Fibroblast of skin of abdomen (primary cell): ENCODE measurements at places on chromosomes 16 and 17.

GRCh38 chr16:12170103-12171040, 193.8 kb downstream of the SNX29 start:
- peak; percentile 67 for DNase-seq

DNA sequence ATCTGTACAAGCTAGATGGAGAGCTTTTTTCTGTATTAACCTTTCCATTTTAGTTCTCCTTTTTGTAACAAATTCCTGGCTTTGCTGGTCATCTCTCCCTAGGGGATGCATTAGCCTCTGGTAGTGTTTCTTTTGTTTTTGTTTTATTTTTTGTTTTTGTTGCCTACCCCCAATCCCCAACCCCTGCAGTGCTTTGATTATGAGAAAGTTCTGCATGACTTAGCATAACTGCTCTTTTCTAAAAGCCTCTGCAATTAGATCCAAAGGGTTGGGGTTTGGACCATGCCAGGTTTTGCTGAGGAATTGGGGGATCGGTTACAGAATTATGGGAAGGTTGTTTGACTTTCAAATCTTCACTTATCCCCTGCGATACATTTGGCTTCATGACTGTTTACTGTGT, 98.2 kb downstream of the ADAMTS18 start:
- no peak for DNase-seq

GRCh38 chr16:13077816-13078215, 176.4 kb downstream of the SHISA9 start:
- DNase-seq: no peak

DNA sequence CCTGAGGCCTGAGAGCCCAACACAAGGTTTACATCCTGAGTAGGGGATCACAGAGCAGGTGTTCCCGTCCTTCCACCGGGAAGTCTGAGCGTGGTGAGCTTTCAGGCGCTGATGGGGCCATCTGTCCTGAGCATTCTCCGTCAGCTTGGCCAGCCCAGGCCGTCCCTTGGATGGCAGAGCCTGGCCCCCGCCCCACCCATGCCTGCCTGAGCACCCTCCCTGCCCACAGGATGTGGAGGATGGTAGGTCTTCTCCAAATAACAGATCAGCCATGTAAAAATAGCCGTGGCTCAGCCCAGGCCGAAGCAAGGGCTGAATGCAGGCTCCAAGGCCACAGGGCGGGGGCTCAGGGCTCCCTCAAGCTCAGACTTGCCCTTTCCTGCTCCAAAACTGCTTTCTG, 20.2 kb downstream of the SPNS2 start:
- DNase-seq: no peak

- DNase-seq: peak; percentile 69
Measured at GRCh38 chr16:79607587-79607986, 7.0 kb upstream of the MAF start.

DNA sequence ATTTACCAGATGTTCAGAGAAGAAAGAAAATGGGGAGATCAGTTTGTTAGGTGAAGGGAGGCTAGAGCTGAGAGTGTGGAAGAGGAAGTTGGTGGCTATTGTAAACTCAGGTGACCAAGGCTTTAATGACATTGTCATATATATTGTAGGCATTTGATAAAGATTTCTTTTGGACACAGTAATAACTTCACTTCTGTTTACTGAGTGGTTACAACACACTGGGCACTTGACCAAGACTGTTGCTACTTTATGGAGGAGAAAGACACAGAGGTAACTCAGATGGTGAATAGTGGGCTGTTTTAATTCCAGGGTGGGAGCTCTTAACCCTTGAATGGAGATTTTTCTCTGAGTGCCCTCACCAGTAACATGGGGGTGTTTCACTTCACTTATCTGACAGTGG, 46.0 kb downstream of the TNRC6A start:
- DNase-seq: no peak

DNA sequence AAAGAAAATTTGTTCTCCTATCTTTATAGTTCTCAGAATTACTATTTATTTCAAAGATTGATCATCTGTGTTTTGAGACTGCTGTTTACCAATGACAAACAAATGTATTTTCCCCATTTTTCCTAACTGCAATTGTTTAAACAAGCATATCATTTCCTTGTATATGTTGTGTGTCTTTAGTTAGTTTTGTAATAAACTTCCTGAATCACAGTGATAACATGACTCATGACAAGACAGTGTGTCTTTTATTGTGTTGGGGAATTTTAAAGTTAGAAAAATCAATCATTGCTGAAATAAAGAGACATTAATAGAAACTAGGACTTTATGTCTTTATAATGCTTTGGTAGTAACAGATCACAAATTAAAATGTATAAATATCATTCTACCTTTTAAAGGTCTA, 348.5 kb downstream of the KCNJ2 start:
- DNase-seq: no peak

DNA sequence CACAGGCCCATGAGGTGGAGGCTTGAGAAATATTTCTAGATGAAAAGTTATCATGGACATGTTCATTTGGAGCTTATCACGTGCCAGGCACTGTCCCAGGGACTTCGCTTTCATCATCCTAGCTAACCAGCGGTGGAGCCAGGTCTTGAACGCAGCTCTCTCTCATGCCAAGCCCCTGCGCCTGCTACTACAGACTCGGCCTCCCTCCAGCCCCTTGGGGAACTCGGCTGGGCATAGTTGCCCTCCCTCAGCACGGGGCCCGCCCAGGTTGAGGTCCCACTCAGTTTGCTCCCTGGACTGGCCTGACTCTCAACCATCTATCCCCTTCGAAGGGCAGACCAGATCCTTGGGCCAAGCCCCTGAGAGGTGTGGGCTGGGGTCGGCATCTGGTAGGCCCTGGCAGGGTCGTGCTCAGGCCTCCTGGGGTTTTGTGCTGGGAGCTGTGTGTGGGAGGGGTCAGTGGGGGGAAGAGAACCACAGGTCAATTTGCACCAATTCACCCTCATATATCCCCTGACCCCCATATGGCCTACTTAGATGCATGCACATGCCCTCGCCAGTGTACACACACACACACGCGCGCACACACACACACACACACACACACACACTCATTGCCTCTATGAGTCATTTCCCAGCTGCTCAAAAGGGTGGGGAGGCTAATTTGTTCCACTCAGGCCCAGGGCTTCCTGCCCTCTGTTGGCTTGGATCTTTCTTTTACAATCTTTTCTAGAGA, 12.1 kb upstream of the SCN4A start:
- peak; percentile 90 for DNase-seq

- no peak for DNase-seq
Measured at GRCh38 chr16:80210787-80211186, 330.0 kb upstream of the DYNLRB2 start.

- DNase-seq: no peak
Measured at GRCh38 chr17:28818819-28819221, 23.8 kb downstream of the FAM222B start.

- DNase-seq: no peak
Measured at GRCh38 chr16:50960517-50961202, 190.4 kb downstream of the SALL1 start.

DNA sequence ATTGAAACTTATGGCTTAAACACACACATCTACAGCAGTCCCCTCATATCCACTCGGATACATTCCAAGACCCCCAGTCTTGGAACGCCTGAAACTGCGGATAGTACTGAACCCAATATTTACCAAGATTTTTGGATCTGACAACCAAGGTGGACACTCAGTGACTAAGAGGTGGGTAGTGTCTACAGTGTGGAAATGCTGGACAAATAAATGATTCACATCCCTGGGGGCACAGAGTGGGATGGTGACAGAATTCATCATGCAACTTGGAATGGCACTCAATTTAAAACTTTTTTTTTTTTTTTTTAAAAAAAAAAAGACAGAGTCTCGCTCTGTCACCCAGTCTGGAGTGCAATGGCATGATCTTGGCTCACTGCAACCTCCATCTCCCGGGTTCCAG, 54.2 kb upstream of the TRAP1 start:
- DNase-seq: no peak

GRCh38 chr16:90057738-90058173, 19.4 kb downstream of the PRDM7 start:
- peak; percentile 63 for DNase-seq

- no peak for DNase-seq
Measured at GRCh38 chr17:78736526-78737079, 45.5 kb downstream of the CYTH1 start.

DNA sequence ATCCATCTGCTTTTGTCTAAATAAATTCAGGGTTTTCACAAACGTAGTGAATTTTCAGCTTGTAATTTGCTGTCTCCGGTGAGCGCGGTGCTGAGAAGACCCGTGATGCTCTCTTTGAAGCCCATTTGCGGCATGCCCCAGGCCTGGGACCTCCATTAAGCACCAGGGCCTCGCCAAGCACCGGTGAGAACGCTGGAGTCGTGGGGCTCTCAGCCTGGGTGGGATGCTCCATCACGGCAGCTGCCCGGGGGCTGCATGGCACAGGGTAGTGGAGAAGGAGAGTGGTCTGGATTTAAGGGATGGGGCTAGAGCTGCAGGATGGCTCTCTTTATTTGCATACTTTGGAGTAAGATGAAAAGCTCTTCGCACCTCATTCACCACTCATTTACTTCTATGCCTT, 248.7 kb downstream of the ABCC12 start:
- no peak for DNase-seq

GRCh38 chr16:27994686-27995085, 68.8 kb downstream of the GSG1L start:
- no peak for DNase-seq

- no peak for DNase-seq
Measured at GRCh38 chr17:66695098-66695497, 139.8 kb upstream of the CACNG5 start.

GRCh38 chr16:58022601-58023371, 2.8 kb upstream of the MMP15 start:
- peak; percentile 74 for DNase-seq

DNA sequence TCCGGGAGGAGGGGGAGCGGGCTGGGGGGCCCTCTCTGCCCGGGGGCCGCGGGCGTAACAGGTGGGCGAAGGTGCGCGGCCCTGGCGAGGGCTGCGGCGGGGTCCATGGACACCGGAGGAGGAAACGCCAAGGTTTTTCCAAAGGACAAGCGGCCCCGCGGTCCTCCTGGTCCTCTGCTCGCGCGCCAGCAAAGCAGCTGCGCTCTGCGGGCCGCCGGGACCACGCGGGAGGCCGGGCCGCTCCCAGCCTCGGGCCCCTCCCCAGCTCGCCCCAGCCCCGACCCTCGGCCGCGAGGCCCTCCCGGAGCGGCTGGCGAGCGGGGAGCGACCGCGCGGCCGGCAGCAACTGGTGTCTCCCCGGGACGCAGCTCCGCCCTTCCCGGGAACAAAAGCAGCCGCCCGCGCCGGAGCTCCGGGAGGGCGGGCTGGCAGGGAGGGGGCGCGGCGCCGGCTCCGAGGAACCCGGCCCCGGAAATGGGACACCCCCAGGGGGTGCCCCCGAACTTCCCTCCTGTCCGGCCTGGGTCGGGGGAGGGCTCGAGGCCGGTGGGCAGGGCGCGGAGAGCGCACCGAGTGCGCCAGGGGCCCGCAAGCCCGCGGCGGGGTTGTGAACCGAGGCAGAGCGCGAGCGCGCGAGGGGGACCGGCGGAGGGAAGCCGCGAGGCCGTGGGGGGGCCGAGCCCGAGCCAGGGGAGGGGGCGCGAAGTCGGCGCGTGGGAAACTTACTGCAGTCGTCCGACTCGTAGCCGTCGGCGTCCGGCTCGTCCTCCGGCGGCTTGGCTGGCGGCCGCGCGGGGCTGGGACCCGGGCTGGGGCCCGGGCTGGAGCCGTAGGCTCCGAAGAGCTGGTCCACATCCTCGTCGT, 837 bp downstream of the DOC2B start:
- DNase-seq: no peak

- DNase-seq: no peak
Measured at GRCh38 chr17:37191219-37191618, 184.6 kb upstream of the C17orf78 start.

DNA sequence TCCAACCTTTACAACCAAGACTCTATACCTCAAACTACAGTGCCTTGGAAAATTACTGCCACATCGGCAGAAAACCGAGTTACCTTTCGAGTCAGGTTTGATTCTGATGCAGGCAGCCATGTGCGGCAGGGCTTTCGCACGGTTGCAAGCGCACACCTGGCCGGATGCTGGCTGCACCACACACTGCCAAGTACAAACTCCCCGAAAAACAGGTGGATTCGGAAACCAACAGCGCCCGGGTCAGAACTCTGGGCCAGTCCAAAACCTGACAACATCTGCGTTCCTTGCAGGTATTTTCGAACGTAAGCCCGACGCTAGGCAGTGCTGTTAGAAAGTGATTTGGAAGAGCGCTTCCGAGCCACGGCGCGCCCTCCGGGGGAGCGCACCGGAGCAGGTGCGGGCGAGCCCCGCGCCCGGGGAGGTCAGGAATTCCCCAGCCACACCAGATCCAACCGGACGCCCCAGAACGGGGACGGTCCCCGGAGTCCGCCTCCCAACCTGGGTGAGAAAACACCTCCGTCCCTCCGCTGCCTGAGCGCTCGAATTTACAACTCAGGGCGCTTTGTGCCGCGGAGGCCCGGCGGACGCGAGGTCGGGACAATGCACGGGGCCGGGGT, 1.2 kb downstream of the USP7 start:
- no peak for DNase-seq

GRCh38 chr16:72847187-72848027, 200.5 kb downstream of the ZFHX3 start:
- DNase-seq: peak; percentile 39

DNA sequence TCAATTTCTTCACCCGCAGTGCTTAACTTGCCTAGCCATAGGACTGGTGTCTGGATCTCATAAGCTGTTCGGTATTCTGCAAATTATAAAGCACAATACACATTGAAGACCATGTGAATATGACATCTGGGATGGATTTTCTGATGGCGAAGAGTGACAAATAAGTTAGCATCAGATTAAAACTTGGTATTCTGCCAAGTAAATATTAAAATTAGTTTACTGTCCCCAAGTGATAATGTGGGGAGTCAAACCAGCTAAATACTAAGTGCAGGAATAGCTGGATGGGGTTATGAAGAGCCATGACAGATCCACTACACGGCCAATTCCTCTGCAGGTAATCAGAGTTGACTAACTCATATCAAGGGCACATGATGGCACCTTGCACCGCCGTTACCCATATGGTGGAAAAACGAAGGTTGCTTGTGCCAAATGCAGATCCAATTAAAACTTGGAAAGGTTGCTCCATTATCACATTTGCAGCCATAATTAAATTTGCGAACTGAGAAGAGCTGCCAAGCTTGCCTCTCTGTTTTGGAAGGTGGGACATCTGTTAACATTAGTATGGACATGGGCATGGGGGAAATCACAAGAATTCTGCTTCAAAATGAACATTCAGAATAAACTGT, 114.9 kb upstream of the TOM1L1 start:
- DNase-seq: no peak

DNA sequence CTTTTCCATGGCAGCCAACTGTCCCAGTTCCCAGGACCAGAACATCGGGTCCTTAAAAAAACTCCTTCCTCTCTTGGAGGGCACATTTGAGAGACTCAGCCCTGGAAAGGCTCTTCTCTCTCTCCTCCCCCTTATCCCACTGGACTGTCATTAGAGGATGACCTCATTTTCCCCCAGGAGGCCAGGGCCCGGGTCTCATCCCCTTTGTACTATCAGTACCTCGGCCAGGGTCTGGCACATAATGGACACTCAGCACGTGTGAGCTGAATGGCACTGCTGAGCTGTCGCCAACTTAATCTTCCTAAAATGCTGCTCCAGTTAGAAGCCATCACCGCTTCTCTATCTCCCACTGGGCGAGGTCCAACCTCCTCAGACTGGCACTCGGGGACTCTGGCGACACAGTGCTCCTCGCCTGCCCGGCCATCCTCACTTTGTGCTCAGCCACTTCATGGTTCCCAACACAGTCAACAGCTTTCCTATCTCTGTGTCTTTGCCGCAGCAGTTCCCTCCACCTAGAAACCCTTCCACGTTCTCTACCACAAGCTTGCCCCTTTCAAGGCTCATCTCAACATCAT, 3.6 kb upstream of the RHBDL3 start:
- DNase-seq: no peak
